ENCODE measurements at places on chromosomes 2 and 18. TPM values are rescaled to one million over a fixed set of nuclear protein-coding genes. Genes with fewer than 3 reads are reported as not detected.

CSRNP3 gene
- polyA plus RNA-seq: 9.7 TPM

WIPF1 gene
- 23.5 TPM for polyA plus RNA-seq

GPR45 gene
- not detected for polyA plus RNA-seq

HOXD3 gene
- polyA plus RNA-seq: 20.5 TPM

CNGA3 gene
- polyA plus RNA-seq: not detected

DQX1 gene
- 0.08 TPM for polyA plus RNA-seq

COL4A3 gene
- polyA plus RNA-seq: 47.8 TPM

CFAP65 gene
- 0.40 TPM for polyA plus RNA-seq

DYNAP gene
- not detected for polyA plus RNA-seq

PDE11A gene
- polyA plus RNA-seq: 5.5 TPM

ABCG5 gene
- 0.55 TPM for polyA plus RNA-seq

SLC35G4 gene
- not detected for polyA plus RNA-seq

CHRND gene
- polyA plus RNA-seq: 0.74 TPM

RAPH1 gene
- polyA plus RNA-seq: 16.0 TPM

CYBRD1 gene
- 39.3 TPM for polyA plus RNA-seq

EFR3B gene
- polyA plus RNA-seq: 5.7 TPM

CCDC148 gene
- polyA plus RNA-seq: 8.0 TPM

DUSP2 gene
- 2.0 TPM for polyA plus RNA-seq

KATNAL2 gene
- 10.8 TPM for polyA plus RNA-seq

WNT10A gene
- 1.1 TPM for polyA plus RNA-seq

MYO5B gene
- polyA plus RNA-seq: 26.7 TPM

NT5DC4 gene
- polyA plus RNA-seq: 0.12 TPM

Measured in right renal cortex interstitium (tissue), 3 donors.